Heart left ventricle (tissue), 16 donors: ENCODE measurements at places on chromosomes 3 and 15. TPM values are rescaled to one million over a fixed set of nuclear protein-coding genes. Genes with fewer than 3 reads are reported as not detected.

DNA sequence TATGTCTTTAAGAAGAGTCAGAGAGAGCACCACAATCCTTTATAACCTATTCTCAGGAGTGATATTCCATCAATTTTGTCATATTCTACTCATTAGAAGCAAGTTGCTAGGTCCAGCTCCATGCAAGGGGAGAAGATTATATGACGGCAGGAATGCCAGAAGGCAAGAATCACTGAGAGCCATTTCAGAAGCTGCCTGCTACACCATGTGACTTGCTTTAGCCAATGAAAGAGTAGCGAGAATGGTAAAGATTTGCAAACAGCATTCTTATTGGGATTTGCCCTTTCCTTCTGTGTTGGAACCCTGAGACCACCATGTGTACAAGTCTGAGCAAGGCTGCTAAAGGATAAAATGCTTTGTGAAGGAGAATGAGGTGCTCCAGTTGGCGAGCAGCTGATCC, 4.5 kb upstream of the C3orf70 start:
- no peak for DNase-seq

- peak; percentile 33 for DNase-seq
Measured at GRCh38 chr15:64460724-64461720, 644 bp downstream of the ZNF609 start.

- no peak for DNase-seq
Measured at GRCh38 chr15:63605816-63606215, 8.6 kb downstream of the FBXL22 start.

- no peak for DNase-seq
Measured at GRCh38 chr3:171186817-171187500, 160.4 kb upstream of the SLC2A2 start.

GRCh38 chr3:36295296-36295695, 85.0 kb upstream of the STAC start:
- DNase-seq, result no peak

RASGRP1 gene
- 0.04 TPM for polyA plus RNA-seq

- no peak for DNase-seq
Measured at GRCh38 chr15:49507261-49507660, 84.2 kb downstream of the FGF7 start.

DNA sequence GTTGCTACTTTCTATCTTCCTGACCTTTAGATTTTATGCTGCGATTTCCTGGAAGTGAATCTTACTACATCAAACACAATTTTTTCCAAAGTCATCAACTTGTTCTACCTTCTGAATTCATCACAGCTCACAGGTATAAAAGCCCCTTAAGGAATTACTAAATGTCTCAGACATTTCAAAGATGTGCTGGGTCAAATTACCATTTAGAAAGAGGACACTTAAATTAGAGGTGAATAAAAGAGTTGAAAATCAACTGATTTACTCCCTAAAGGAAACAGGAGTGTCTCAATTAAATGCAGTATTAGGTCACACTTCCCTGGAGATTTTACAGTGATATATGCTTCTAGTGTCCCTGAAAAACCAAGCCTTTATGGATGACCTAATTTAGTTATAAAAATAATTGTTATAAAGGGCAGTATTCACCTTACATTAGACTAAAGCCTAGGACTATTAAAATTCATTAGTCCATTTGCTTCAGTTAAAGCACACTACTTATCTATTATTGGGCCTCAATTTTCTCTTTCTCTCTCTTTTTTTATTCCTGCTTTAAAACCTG, 128.8 kb downstream of the GMNC start:
- no peak for DNase-seq

PRR23C gene
- polyA plus RNA-seq, result not detected

DNA sequence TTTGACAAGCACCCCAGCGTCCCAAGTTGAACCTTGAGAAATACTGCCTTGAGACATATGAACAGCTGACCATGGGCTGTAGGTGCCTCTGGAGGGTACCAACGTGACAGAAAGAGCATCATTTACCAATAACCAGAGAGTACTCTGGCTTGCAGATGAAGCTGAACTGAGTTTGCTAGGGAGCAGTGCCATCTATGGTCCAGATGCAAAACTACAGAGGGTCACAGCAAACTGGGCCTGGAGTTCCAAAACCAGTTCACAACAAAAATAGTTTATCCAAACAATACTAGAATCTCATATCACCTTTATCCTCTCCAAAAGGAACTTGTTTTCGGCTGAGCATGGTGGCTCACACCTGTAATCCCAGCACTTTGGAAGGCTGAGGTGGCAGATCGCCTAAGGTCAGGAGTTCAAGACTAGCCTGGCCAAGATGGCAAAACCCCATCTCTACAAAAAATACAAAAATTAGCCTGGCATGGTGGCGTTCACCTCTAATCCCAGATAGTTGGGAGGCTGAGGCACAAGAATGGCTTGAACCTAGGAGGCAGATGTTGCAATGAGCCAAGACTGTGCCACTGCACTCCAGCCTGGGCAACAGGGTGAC, 69.3 kb downstream of the CHAC1 start:
- peak; percentile 22 for DNase-seq

DNA sequence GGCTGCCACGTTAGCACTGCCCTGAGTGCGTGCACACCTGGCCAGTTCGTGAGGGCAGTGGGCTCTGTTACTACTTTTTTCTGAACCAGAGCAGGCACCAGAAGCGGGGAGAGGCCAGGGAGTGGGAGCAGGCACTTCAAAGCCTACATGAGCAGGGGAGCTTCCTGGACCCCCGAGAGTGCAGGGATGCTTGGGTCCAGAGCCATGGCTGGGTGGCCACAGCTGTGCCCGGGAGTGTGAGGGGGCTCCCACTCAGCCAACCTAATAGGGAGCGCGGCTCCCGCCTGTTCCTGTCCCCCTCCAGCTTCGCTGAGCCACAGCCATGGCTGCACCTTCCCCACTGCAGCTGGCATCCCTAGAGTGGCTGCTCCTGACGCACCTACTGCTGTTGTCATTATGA, 1423.3 kb downstream of the SI start:
- DNase-seq, result peak; percentile 48

UPK1B gene
- not detected for polyA plus RNA-seq

- DNase-seq, result no peak
Measured at GRCh38 chr15:32936283-32936918, 218.6 kb downstream of the GREM1 start.

- DNase-seq, result no peak
Measured at GRCh38 chr15:90414408-90415028, 26.5 kb downstream of the IQGAP1 start.

PDE8A gene
- 11.9 TPM for polyA plus RNA-seq

- no peak for DNase-seq
Measured at GRCh38 chr15:69154684-69155083, 5.8 kb upstream of the GLCE start.

DNA sequence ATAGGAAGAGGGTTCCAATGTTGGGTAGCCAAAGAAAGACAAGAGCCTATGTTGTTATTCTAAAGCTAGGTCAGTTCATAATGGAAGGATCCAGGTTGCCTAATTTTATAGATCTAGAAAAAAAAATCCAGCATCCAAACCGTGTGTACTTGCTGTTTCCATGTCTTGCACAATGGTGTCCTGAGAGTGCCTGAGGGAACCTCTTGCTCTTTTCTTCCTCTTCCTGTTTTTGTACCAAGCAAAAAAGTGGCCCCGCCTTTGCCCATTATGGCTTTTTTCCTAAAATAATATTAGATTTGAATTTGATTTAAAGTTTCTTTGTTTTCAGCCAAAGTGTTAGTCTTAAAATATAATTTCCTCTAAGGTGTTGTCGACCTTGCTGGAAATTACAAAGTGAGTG, 224.4 kb downstream of the RYR3 start:
- DNase-seq, result no peak

- DNase-seq, result no peak
Measured at GRCh38 chr3:13378155-13378554, 42.0 kb downstream of the NUP210 start.

DNA sequence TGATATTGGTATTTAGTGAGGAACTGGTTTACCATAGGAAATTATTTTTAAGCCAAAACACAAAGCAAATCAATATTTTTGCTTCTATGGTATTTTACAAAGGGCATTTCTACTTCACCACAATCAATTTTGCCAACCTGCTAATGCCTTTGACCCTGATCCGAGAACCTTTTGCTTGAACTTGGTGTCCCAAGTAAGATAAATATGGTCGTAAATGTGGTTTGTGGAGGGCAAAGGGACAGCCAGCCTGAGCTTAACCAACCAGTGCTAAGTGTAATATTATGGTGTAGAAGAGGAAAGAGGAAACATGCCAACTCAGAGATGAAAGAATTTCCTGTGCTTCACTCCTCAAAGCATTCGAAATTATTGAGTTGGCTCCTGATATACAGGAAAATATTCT, 148.4 kb downstream of the C3orf38 start:
- no peak for DNase-seq

OR5K2 gene
- not detected for polyA plus RNA-seq

ACOX2 gene
- 6.6 TPM for polyA plus RNA-seq
